ENCODE measurements at places on chromosomes 6 and 20.

GRCh38 chr6:26330859-26331217, 34.2 kb upstream of the BTN3A2 start:
- no peak for DNase-seq

- DNase-seq = no peak
Measured at GRCh38 chr6:35085359-35086281, 55.5 kb downstream of the TCP11 start.

GRCh38 chr6:122677406-122677805, 67.2 kb downstream of the PKIB start:
- no peak for DNase-seq

GRCh38 chr20:4681991-4682401, 39.7 kb upstream of the PRND start:
- no peak for DNase-seq

DNA sequence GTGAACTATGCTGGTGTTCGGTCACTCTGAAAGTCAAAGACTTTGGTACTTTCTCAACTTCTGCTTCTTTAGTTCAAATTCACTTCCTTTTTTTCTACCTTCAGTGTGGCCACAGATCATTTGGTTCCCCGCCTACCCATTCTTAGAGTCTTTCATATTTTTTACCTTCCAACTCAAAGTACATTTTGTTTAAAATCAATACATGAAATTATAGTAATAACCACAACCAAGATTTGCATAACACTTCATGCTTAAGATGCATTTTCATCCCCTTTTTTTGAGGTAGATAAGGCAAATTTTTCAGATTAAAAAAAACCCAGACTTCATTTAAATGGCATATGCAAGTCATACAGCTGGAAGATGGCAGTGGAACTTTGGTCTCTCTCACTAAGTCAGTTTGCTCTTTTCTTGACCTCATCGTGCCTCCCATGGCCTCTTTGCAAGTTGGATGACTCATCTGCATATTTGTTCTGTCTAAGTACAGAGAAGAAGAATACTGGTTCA, 11.9 kb upstream of the CNR1 start:
- DNase-seq = no peak

DNA sequence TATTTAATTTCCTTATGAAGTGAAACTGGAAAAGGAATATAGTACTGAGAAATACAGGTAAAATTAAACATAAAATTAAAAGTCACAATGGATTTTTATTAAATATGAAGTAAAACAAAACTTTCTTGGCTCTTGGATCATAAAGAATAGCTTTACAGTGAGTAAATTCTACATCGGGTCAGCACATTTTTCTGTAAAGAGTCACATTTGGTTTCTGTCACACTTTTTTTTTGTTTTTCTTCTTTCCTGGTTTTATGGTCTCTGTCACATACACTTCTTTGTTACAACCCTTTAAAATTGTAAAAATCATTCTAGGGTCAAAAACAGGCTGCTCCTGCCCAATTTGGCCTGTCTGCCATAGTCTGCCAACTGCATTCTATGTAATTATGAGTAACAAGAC, 254.4 kb upstream of the POU3F2 start:
- DNase-seq = no peak

Data from H54 (cell line).